Ovary (tissue), 10 donors: ENCODE measurements at places on chromosomes 4 and X.
A peak's percentile ranks its signal among the peaks of the same experiment; 100 is the strongest.

- no peak for DNase-seq
Measured at GRCh38 chr4:763191-763810, 57.7 kb downstream of the PCGF3 start.

DNA sequence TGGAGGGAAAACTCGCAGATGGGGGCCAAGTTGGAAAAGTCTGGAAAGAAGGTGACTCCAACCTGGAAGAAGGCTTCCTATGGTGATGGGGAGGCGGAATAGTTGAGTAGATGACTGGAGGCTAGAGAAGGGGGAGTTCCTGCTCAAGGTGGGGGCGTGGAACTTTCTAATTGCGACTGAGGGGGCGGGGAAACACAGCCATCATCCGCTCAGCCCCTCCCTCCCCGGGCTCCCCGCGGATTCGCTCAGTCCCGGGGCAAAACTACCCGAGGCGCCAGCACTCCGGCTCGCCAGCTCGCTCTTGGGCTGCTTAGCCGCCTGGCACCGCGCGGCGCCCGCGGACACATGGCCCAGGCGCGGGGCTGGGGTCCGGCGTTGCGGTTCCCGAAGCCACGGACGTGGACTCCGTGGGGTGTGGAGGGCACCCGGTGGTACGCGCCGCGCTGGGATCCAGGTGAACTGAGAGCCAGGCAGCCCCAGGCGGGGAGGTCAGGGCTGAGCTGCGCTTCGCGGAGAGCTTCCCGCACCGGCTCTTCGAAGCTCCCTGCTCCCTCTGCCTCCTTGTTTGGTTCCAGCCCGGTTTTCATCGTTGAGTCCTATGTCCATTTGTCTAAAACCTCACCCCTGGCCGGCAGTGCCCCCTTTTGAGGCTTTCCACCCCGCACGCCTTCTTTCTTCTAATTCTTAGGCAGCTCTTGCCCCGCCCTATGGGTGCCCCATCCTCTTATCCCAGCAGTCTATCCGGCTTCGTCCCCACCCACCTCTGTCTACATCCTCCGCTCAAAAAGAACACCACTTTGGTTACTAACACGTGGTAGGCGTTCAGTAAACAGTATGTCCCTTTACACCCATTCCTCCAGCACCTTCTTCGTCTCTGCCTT is 38.9 kb downstream of the STARD8 start:
- DNase-seq, result peak; percentile 49

DNA sequence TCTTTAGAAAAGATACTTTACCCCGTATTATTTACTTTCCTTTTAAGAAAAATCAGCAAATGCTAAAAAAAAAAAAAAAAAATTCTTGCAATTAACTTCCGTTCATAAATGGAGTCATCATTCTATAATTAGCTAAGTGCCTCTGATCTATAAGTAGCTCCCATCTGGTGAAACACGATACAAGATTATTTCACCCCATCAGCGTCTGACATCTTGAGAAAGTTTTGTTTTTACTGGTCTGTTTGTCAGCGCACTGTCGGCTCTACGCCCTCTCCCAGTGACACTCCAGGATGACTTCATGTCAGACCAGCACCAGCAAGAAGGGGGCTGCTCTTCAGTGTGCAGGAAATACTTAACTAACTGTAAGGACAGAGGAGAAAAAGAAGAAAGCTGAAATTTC is 108.3 kb downstream of the AFAP1 start:
- DNase-seq, result no peak

GRCh38 chr4:121213940-121214339 is 49.8 kb upstream of the TNIP3 start:
- DNase-seq, result no peak

DNA sequence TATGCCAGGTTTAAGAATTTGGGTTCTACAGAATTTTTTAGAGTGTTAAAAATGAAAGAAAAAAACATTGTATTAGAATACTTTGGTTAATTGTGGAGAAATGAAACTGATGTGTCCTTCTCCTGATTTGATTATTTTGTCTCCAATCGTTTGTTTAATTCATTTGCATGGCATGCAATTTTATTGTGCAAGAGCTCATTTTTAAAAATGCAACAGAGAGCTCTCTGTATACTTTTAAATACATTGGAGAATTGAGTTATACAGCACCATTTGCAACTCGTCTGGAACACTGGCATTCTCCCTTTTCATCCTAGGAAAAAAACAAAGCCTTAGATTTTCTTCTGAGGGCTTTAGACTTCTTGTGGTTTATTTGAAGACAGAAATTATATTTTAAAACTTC is 689 bp downstream of the EXOC1L start:
- no peak for DNase-seq

- DNase-seq, result no peak
Measured at GRCh38 chrX:85024562-85024961, 20.9 kb downstream of the APOOL start.

DNA sequence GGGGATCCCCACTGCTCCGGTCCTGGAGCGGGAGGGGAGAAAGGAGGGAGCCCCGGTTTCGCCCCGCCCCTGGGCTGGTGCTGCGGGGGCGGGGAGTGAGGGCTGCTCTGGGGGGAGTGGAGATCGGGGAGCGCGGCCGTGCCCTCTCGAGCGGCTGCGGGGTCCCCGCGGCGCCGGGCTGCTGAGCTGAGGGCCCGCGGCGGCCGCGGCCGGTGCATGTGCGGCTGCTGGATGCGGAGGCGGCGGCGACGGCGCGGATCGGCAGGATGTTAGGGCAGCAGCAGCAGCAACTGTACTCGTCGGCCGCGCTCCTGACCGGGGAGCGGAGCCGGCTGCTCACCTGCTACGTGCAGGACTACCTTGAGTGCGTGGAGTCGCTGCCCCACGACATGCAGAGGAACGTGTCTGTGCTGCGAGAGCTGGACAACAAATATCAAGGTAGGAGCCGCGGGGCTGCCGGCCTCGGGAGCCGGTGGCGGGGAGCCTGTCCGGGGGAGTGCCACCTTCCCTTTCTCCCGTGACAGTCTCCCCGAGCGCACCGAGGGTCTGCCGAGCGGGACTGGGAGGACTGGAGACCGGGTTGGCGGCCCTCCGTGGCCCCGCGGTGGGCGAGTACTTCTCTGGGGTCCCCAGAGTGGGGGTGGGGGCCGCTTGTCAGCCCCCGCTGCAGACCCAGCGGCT is at the start of gene ING2:
Gene ING2 (plus strand): TSS at position 129 of the 681 bp plus-strand sequence. CDS start 138 bp downstream, at position 267.
- peak; percentile 54 for DNase-seq

DNA sequence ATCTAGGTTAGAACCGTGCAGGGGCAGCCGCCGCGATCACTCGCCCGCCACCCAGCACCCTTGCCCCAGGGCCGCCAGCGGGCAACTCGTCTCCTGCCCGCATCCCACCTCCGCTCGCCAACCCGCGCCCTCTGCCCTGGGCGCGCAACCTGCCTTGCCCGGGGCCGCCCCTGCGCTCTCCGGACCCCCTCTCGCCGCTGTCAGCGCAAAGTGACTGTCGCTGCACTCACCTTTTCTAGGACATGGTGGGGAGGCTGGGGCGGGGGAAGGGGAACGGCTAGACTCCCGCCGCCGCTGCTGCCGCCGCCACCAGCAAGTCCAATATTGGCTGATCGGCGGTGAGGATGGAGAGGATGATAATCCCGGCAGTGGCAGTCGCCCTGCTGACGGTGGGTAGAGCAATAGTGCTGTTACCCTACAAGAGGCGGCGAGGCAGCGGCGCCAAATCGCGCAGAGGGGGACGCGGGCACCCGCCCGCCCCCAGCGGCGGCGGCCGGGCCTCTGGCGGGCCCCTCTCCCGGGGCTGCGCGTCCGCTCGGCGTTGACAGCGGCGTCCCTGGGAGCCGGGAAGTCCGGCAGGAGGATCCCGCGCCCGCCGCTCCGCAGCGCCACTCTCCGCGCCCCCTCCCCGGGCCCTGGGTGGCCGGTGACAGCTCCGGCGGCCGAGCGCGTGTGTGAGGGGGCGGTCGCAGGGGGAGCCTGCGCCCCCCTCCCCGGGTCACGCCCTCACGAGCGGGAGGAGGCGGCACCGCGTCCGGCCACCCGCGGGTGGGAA is 2.3 kb upstream of the NR3C2 start:
- peak; percentile 27 for DNase-seq

GRCh38 chr4:17605236-17605635 is 9.2 kb upstream of the MED28 start:
- no peak for DNase-seq

DNA sequence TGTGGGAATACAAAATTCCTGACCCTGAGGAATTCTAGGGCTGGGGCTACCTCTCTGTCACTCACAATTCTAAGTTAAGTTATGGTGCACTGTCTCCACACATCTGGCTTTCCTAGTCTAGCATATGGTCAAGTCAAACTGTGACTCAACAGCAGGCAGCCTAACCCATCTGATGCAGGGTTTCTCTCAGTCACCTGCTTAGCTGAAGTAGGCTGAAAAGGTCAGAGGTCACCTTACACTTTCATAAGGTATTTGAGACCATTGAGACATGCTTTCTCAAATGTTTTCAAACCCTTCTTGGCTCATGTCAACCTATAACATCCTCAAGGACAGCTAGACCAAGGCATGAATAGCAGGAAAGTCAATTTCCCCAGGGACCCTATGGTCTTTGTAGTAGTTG is 196.5 kb upstream of the STK26 start:
- DNase-seq, result no peak

- DNase-seq, result no peak
Measured at GRCh38 chr4:165709516-165709915, 163.5 kb upstream of the TLL1 start.

DNA sequence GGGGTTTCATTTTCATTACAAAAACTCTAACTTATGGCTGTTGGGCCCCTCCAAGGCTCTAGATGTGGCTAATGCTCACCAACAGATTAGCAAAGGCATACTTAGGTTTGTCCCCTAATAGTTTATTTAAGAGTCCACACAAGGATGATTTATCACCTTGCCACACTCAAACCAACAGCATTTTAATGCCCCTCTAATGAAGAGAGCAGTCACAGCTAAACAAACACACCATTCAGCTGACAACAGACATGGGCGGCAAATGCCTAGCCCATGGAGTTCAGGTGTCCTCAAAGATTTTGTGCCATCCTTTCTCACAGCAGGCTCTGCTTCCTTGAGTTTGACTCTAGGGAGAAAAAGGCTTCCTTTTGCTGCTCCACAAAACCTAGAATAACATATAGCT is 61.8 kb upstream of the CITED1 start:
- no peak for DNase-seq

DNA sequence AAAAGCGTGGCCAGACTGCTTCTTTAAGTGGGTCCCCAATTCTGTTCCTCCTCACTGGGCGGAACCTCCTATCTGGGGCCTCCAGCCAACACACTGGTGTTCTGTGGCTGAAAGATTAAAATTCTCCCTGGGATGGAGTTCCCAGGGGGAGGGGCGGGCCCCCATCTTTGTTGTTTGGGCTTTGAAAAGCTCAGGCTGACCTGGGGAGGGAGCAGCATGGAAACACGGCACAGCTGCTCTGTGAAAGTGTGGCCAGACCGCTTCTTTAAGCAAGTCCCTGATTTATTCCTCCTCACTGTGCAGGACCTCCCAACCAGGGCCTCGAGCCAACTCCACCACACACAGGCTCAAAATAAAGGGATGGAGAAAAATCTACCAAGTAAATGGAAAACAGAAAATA is 219.5 kb downstream of the TMEM47 start:
- DNase-seq, result peak; percentile 35

GRCh38 chr4:112061207-112061817 is 83.9 kb upstream of the FAM241A start:
- no peak for DNase-seq

GRCh38 chr4:32909736-32910135 is 2189.6 kb downstream of the PCDH7 start:
- no peak for DNase-seq

GRCh38 chrX:1134976-1135375 is 77.5 kb downstream of the CRLF2 start:
- no peak for DNase-seq
